GOT3 (cell line): ENCODE measurements at places on chromosomes 5 and 9.

- no peak for DNase-seq
Observed at GRCh38 chr9:76379494-76379893, 14.7 kb downstream of the RFK start.

GRCh38 chr5:158857976-158858375, 241.7 kb downstream of the EBF1 start:
- DNase-seq = no peak

- DNase-seq = no peak
Observed at GRCh38 chr5:159712672-159713071, 203.6 kb upstream of the ADRA1B start.

- no peak for DNase-seq
Observed at GRCh38 chr5:149333711-149334443, 11.4 kb upstream of the GRPEL2 start.

GRCh38 chr5:36874465-36874864, 2.1 kb upstream of the NIPBL start:
- no peak for DNase-seq

GRCh38 chr9:113665064-113665463, 201.5 kb downstream of the RGS3 start:
- DNase-seq = no peak

- no peak for DNase-seq
Observed at GRCh38 chr9:75685062-75685461, 205.4 kb upstream of the PCSK5 start.

GRCh38 chr5:142237707-142238106, 87.1 kb downstream of the SPRY4 start:
- DNase-seq = no peak

DNA sequence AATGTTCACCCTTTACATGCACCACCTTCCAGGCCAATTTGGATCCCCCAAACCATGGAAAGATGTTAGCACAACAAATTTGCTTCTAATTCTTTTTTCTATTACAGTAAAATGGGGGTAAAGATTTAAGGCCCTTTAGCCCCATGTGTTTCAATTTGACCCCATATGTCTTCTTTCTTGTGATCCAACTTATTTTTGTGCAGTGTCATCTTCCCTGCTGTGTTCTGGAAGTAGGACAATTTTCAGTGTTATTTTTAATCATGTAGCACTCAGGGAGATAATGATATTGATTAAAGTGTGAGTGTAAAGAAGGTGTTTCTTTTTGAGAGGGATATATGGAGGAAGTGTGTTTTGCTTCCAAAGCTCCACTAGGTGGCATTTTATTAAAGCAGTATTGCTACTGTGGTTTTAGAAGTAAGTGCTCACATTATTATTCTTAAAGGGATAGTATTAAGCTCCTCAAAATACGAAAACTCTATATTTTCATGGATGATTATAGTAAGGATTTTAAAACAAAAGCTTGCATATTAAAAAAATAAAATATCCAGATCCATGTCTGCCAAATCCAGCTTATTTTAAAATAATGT, 118.7 kb upstream of the ATP10B start:
- DNase-seq = no peak

- no peak for DNase-seq
Observed at GRCh38 chr9:4799033-4799430, 6.3 kb downstream of the RCL1 start.

- DNase-seq = no peak
Observed at GRCh38 chr9:135369412-135369990, 110.1 kb upstream of the PPP1R26 start.

GRCh38 chr9:72807765-72808445, 144.9 kb downstream of the ALDH1A1 start:
- no peak for DNase-seq
